Hindlimb muscle (tissue), 1 donor: ENCODE measurements at places on chromosomes 12 and 14.

GRCh38 chr12:121575952-121576625 lies 4.7 kb downstream of the KDM2B start:
- no peak for DNase-seq

- DNase-seq, result no peak
Observed at GRCh38 chr12:93039062-93039461, 110.0 kb upstream of the EEA1 start.

- no peak for DNase-seq
Observed at GRCh38 chr12:108519558-108519957, 4.5 kb downstream of the FICD start.

DNA sequence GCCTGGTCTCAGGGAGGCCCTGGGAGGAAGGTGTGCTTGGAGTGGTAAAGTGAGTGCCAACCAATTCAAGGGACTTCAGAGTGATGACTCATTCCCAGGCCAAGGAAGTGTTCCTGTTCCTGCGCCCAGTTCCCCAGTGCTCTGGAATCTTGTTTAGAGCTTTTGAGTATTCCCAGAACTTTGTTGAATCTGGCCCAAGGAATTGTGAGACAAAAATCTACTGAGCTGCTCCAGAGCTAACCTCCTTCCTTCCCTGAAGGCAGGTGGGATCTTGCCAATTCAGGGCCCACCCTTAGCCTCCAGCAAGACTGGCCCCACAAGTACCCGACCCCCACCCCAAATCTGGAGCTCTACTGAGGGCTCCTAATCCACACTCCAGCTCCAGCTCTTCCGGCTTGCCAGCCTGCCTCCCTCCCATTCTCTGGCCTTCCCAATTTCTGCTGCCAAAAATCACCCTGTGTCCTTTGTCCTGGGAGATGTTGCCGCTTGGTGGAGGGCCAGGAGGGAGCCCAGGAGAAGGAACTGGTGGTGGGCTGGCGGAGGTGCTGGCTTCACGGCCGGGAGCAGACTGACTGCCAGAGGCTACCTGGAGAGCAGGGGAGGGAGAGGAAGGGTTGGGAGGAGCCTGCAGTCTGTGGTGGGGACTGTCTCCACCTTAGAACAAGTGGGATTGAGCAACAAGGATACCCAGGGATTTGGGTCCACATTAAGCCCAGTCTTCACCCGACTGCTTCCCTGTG lies 2.0 kb upstream of the ATN1 start:
- DNase-seq, result peak; percentile 84

DNA sequence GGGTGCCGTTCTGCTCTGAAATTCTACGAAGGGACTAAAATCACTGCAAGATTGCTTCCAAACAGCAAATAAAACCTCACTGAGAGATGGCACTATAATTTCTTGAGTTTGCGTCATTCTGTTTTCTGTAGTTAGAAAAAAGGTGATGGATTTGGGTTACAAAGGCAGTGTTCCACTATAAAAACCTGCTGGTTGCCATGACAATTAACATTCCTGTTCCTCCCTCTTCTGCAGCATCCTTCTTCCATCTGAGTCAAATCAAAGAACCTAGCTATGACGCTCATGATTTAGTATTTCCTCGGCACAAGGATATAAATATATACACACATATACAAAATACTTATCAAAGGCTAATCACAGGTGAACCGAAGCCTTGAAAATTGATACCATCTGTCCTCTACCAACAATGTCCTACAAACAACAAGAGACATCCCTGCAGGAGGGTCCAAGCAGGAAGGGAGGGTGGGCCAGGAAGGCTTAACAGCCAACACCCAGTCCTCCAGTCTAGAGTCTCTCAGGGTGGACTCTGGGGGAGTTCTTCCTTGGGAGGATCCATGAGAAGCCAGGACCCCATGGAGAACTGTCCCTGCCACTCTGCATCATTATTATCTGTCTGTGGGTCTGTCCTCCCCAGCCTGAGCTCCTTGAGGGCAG lies 21.4 kb downstream of the TMCC3 start:
- no peak for DNase-seq

DNA sequence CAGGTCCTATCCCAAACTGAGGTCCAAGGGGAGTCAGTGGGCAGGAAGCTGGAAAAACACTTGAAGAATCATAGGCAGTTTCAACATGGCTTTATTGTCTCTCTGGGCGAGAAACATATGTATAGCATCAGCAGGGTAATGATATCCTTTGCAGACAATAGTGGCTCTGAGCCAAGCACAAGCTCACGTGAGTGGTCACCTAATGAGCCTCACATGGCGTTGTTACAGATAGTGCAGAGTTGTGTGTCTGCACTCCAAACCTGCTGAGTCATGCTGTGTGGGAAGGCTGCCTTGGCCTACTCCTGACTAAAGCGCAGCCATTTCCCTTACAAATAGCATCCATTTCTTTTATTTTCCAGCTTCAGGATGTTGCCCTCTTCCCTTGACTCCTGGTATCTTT lies 105.2 kb upstream of the SYT1 start:
- peak; percentile 1 for DNase-seq

DNA sequence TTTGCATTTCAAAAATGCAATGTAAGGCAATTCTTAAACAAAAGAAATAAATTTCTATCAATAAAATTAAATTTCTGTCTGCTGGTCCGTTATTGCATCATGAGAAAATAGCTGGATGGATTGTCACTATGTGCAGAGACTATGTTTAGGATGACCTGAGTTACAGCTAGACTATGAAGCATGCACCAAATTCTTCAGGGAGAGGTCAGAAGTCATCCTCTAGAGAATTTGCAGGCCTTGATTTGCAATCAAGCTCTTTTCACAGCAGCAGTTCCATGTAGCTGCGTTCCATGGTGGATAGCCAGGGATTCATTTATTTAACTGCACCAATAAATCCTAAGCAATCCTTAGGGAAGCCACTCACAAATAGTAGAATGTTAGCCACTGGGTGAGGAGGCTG lies 253.7 kb downstream of the MSRB3 start:
- no peak for DNase-seq

DNA sequence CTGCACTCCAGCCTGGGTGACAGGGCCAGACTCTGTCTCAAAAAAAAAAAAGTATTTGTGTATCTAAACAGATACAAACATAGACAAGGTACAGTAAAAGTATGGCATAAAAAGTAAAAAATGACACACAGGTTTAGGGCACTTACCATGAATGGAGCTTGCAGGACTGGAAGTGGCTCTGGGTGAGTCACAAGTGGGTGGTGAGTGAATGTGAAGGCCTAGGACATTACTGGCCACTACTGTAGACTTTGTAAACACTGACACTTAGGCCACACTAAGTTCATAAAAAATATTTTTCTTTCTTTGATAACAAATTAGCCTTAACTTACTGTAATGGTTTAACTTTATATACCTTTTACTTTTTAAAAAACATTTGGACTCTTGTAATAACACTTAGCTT lies 38.0 kb upstream of the EIF5 start:
- DNase-seq, result no peak

GRCh38 chr12:30251546-30251945 lies 444.1 kb downstream of the IPO8 start:
- no peak for DNase-seq

GRCh38 chr12:13387101-13387500 lies 190.6 kb downstream of the EMP1 start:
- DNase-seq, result no peak

DNA sequence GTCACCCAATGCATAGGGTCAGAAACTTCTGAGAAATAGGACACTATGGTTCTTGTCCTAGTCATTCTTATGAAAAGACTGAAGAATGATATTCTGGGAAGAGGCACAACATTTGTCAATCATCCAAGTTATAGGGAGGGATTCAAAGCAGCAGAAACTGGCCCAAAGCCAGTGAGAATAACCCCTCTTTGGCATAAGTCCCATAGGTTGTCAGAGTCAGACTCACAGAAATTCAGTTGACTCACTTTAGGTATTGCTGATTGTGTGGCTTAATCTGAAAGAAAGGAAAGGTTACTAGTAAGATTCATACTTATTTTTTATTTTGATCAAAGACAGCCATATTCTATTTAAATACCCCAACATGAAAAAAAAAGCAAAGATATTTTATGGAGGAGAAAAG lies 151.0 kb downstream of the SRGAP1 start:
- no peak for DNase-seq

GRCh38 chr14:32606301-32606700 lies 277.2 kb downstream of the AKAP6 start:
- no peak for DNase-seq

DNA sequence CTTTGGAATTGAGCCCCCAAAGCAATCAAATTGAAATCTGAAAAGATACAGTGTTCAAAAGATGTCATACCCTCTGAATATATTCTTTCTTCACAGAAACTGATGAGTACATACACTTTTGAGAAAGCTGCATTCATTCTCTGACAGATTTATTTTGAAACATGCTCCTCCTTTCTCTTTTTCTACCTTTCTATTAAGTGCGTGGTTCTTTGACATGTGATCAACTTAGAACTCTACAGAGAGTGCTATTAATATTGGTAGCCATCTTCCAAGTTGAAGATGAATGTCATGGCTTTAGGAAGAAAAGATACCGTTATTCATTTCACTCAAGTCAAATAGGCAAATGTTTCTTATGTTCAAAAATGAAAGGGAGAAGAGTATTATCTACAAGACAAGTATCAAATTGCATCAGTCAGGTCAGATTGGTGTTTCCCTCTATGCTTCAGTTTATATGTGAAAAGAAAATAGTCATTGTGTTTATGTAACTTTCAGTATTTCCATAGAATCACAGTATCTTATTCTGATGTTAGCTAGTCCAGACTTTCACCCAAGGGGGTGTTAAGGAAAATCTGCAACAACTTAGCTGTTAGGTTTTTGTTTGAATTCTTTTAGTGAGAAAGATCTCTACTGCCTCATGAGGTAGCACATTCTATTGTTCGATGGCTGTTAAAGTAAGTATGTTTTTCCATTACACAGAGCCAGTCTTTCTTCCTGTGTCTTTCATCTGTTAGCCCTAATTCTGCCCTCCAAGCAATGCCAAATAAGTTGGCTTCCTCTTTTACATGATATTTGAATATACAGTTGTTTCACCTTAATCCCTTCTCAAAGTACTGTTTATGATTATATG lies 55.4 kb upstream of the GARIN2 start:
- no peak for DNase-seq

GRCh38 chr14:43786066-43786762 lies 720.9 kb downstream of the FSCB start:
- peak; percentile 13 for DNase-seq

DNA sequence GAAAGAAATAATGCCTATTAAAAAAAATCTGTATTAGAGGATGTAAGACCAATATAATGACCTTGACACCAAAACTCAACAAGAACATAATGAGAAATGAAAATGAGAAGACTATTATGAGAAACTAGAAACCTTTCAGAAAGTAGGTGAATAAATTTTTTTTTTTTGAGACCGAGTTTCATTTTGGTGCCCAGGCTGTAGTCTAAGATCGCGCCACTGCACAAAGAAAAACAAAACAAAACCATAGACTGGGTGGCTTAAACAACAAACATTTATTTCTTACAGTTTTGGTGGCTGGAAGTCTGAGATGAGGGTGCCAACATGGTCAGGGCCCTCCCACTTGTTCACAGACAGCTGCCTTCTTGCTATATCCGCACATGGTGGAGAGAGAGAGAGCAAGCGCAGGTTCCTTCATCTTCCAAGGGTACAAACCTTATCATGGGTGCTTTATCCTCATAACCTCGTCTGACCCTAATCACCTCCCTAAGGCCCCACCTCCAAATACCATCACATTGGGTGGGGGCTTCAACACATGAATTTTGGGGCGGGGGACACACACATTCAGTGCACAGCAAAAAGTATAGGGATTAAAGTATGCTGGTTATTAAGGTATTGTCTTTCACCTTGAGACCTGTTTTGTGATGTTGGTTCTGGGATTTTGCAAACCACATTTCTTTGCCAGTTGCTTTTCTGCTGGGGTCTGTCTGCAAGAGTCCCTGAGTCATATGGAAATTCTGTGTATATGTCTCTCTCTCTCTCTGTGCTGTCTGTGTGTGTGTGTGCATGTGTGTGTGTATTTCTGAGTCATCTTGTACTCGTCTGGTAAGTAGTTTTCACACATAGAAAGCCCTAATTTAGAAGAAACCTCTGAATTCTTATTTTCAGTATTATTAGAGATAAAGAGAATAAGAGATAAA lies 26.2 kb downstream of the ZCRB1 start:
- no peak for DNase-seq

DNA sequence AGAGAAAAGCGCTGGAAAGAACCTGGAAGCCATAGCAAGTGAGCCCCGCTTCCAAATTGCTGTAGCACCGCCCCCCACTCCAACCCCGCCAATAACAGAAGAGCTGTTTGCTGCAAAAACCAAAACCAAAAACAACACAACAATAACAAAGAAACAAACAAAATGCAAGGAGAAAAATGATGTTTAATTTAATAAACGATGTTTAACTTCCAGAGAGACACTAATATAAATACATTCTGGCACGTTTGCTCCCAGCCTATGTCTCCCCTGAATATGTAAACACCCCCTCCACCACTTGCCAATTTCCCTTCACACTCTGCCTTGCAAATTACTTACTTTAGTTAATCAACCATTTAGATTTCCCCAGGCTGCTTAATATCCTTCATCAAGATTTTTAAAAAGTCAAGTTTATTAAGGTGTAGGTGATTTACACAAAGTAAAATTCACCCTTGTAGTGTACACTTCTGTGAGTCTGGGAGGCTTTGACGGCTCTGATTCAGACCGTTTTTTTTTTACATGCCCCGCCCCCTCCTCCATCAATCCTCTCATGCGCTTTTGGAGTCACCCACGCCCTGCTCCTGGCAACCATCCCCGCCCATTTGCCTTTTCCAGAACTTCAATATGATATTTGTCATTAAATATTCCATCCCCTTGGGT lies 482 bp upstream of the IFI27L2 start:
- DNase-seq, result peak; percentile 26

- no peak for DNase-seq
Observed at GRCh38 chr12:25976289-25976688, 17.8 kb downstream of the RASSF8 start.

DNA sequence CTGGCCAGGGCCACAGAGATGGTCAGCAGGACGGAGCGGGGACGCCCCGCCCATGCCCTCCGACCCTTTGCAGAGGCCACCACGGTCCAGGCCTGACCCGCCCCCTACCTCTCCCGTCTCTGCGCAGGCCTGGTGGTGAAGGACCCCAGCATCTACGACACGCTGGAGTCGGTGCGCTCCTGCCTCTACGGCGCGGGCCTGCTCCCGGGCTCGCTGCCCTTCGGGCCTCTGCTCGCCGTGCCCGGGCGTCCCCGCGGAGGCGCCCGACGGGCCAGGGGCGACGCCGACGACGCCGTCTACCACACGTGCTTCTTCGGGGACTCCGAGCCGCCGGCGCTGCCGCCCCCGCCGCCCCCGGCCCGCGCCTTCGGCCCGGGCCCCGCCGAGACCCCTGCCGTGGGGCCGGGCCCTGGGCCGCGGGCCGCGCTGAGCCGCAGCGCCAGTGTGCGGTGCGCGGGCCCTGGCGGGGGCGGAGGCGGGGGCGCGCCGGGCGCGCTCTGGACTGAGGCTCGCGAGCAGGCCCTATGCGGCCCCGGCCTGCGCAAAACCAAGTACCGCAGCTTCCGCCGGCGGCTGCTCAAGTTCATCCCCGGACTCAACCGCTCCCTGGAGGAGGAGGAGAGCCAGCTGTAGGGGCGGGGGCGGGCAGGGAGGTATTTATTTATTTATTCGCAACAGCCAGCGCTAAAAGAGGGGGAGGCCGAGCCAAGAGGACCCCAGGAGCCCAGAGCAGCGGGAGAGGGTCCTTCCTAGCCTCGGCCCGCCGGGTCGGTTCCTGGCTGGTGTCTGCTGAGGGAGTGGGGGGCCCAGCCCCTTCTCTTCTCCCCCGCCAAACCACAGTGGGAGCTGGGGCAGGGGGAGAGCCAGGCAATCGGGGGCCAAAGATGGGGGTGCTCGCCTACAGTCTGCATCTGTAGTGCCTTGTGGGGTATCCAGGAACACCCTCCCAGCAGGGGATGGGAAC lies 8.1 kb downstream of the TAMALIN start:
- peak; percentile 50 for DNase-seq

- DNase-seq, result no peak
Observed at GRCh38 chr14:88422047-88422446, 36.6 kb downstream of the SPATA7 start.
